Activated CD8-positive, alpha-beta memory T cell treated with anti-CD3 and anti-CD28 coated beads, Interleukin-2, amount 10 ng/mL, durations not matched to agents 7 days and 5 days (primary cell): ENCODE measurements at places on chromosomes 2 and 18. TPM values are rescaled to one million over a fixed set of nuclear protein-coding genes. Genes with fewer than 3 reads are reported as not detected.

GRCh38 chr2:219025637-219026585 is 15.4 kb downstream of the CFAP65 start:
- no peaks in the 10 kb centered on the region for H3K4me1 ChIP-seq
- H3K36me3 ChIP-seq: no peaks in the 10 kb centered on the region
- DNase-seq: no peak
- H3K27me3 ChIP-seq: peaks cover 2% of the 10 kb centered on the region
- no peak overlapping the region for H3K4me3 ChIP-seq

GRCh38 chr2:218813771-218814460 is 17.7 kb downstream of the PRKAG3 start:
- no peak for DNase-seq
- H3K4me1 ChIP-seq: no peaks in the 10 kb centered on the region
- peaks cover 35% of the 10 kb centered on the region for H3K27me3 ChIP-seq
- no peak overlapping the region for H3K4me3 ChIP-seq
- no peaks in the 10 kb centered on the region for H3K36me3 ChIP-seq
- H3K27ac ChIP-seq: no peak overlapping the region

DNA sequence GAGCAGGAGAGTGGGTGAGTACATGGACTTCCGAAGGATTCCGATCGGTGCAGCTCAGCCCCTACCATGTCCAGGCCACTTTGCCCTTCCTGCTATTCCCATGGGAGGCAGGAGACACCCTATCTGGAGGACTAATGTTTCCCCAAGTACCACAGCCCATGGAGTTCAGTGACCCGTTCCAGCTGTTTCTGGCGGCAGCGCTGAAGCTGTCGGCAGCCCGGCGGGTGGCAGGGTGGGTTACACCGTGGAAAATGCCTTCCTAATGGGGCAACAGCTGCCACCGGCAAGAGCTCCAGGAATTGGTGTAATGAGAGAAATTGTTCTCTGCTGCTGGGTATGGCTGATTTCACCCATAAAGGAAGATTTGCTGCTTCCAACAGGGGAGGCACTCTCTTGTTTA is 98.3 kb downstream of the MYCN start:
- H3K4me1 ChIP-seq: no peaks in the 10 kb centered on the region
- H3K4me3 ChIP-seq: no peak overlapping the region
- no peaks in the 10 kb centered on the region for H3K36me3 ChIP-seq

- peaks cover 29% of the 10 kb centered on the region for H3K36me3 ChIP-seq
- peak overlapping the region; percentile 89 for H3K27ac ChIP-seq
- H3K4me1 ChIP-seq: peaks cover 72% of the 10 kb centered on the region
Measured at GRCh38 chr2:86185517-86186212, 9.6 kb downstream of the IMMT start.

- no peaks in the 10 kb centered on the region for H3K4me1 ChIP-seq
- H3K27ac ChIP-seq: no peak overlapping the region
- no peak for DNase-seq
- H3K27me3 ChIP-seq: peaks cover 2% of the 10 kb centered on the region
- H3K36me3 ChIP-seq: no peaks in the 10 kb centered on the region
Measured at GRCh38 chr2:217834057-217834620, 168.7 kb downstream of the TNS1 start.

GRCh38 chr2:73418343-73418742 is 32.7 kb downstream of the ALMS1 start:
- H3K4me3 ChIP-seq: no peak overlapping the region
- no peak for DNase-seq
- peaks cover 7% of the 10 kb centered on the region for H3K4me1 ChIP-seq
- no peaks in the 10 kb centered on the region for H3K27me3 ChIP-seq
- peaks cover 9% of the 10 kb centered on the region for H3K36me3 ChIP-seq
- H3K27ac ChIP-seq: no peak overlapping the region

DNA sequence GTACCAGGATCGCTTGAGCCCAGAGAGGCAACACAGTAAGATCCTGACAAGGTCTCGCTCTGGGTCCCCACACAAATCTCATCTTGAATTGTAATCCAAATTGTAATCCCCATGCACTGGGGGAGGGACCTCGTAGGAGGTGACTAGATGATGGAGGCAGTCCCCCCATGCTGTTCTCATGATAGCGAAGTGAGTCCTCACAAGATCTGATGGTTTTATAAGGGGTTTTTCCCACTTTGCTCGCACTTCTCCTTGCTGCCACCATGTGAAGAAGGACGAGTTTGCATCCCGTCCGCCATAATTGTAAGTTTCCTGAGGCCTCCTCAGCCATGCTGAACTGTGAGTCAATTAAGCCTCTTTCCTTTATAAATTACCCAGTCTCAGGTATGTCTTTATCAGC is 46.0 kb upstream of the SERTAD2 start:
- H3K4me3 ChIP-seq: peak overlapping the region; percentile 54
- peaks cover 58% of the 10 kb centered on the region for H3K4me1 ChIP-seq
- H3K27me3 ChIP-seq: no peaks in the 10 kb centered on the region
- peak overlapping the region; percentile 93 for H3K27ac ChIP-seq

GRCh38 chr2:10665833-10666232 is 23.9 kb downstream of the NOL10 start:
- no peak overlapping the region for H3K4me3 ChIP-seq
- H3K27ac ChIP-seq: no peak overlapping the region
- peaks cover 3% of the 10 kb centered on the region for H3K4me1 ChIP-seq
- H3K27me3 ChIP-seq: no peaks in the 10 kb centered on the region

- no peaks in the 10 kb centered on the region for H3K4me1 ChIP-seq
- H3K27ac ChIP-seq: no peak overlapping the region
- DNase-seq: no peak
- H3K4me3 ChIP-seq: no peak overlapping the region
- no peaks in the 10 kb centered on the region for H3K36me3 ChIP-seq
- H3K27me3 ChIP-seq: no peaks in the 10 kb centered on the region
Measured at GRCh38 chr2:153890576-153890975, 18.9 kb downstream of the GALNT13 start.

- H3K27ac ChIP-seq: no peak overlapping the region
- H3K27me3 ChIP-seq: peaks cover 3% of the 10 kb centered on the region
- H3K36me3 ChIP-seq: peaks cover 24% of the 10 kb centered on the region
- H3K4me3 ChIP-seq: no peak overlapping the region
- H3K4me1 ChIP-seq: peaks cover 3% of the 10 kb centered on the region
- DNase-seq: no peak
Measured at GRCh38 chr18:44743631-44744030, 62.9 kb downstream of the SETBP1 start.

GRCh38 chr18:24111936-24112335 is 26.9 kb upstream of the CABYR start:
- peaks cover 21% of the 10 kb centered on the region for H3K36me3 ChIP-seq
- H3K27ac ChIP-seq: no peak overlapping the region
- DNase-seq: no peak
- no peaks in the 10 kb centered on the region for H3K27me3 ChIP-seq
- H3K4me1 ChIP-seq: peaks cover 31% of the 10 kb centered on the region

- DNase-seq: no peak
- no peak overlapping the region for H3K4me3 ChIP-seq
- no peaks in the 10 kb centered on the region for H3K4me1 ChIP-seq
- H3K27ac ChIP-seq: no peak overlapping the region
- H3K36me3 ChIP-seq: no peaks in the 10 kb centered on the region
Measured at GRCh38 chr2:141968433-141968832, 162.4 kb downstream of the LRP1B start.

Gene SERPINB2
- total RNA-seq: not detected

Gene UGT1A9
- total RNA-seq: not detected

Gene DLX2
- total RNA-seq: not detected
